ENCODE measurements at places on chromosomes 13 and 19.

- no peak for DNase-seq
Observed at GRCh38 chr13:48110931-48111721, 16.2 kb upstream of the MED4 start.

- no peak for DNase-seq
Observed at GRCh38 chr13:23765531-23765930, 123.7 kb downstream of the MIPEP start.

DNA sequence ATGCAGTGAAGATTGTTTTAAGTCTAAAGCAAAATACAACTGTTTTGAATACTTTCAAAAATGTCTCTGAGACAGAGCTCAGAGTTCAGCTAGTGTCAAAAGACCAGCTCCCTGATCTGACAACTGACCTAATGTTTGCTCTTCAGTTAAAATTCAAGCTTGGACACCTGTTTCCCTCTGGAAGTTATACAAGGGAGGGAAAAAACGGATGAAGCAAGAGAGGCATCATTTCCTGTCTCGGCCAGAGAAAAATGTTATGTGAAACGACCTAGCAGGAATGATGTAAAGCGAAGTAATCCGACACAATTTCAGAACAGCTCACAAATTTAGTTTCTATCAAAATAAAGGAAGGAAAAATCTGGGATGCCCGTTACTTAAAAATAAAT lies 59.4 kb downstream of the ZAR1L start:
- DNase-seq = no peak

DNA sequence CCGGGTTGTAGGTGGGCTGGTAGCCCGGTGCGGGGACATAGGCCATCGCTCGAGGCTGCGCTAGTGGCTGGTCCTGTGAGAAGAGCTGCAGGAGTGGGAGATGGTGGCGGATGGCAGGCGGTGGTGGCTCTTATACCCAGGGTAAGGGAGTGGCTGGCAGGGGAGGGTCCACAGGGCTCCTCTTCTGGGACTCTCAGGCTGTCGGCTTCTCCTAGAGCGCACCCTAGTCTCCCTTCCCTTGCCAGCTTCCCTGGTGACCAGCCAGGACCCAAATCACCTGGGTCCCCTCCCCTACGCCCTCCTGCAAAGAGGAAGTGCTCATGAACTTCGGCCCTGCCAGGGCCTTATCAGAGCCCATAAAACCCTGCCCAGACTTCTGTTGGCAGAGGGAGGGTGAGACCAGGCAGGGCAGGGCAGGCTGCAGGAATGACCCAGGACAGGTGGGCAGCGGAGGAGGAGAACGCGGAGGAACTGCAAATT lies at the start of gene LGALS4:
LGALS4 (minus strand) TSS at position 105 of the 480 bp plus-strand sequence; CDS start at position 46, 59 bp downstream.
- DNase-seq = no peak

- DNase-seq = peak; percentile 84
Observed at GRCh38 chr19:37594982-37595382, 306 bp downstream of the ZNF540 start.

DNA sequence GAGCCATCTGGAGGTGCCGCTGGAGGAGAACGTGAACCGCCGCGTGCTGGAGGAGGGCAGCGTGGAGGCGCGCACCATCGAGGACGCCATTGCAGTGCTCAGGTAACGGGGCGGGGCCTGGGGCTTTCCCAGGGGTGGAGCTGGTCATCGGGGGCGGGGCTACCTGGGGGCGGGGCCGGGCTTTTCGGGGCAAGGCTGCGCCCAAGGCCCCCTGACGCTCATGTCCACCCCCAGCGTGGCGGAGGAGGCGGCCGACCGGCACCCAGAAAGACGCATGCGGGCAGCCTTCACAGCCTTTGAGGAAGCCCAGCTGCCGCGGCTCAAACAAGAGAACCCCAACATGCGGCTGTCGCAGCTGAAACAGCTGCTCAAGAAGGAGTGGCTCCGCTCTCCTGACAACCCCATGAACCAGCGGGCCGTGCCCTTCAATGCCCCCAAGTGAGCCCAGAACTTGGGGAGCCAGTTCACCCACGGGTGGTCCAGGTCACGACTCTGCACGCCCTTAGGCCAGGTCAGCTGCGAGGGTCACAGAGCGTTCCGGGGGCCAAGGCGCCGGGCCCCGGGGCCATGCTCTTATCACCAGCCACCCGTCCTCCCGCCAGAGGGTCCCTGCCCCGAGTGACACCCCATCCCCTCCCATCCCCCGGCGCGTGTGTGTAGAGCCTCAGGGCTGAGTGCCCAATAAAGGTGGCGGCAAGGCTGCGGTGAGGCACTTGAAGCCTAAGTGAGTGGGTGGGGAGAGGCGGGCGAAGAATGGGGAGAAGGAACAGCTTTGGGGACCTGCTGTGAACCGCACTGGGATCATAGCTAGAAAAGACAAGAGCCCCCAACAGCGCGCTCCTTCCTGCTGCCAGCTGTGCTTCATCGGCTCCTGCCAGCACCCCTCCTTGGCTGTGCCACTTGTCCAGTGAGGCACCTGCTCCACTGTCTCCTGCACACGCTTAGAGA lies 10.7 kb downstream of the CCDC124 start:
- no peak for DNase-seq

GRCh38 chr13:46726347-46726746 lies 70.6 kb downstream of the ESD start:
- no peak for DNase-seq

- DNase-seq = no peak
Observed at GRCh38 chr13:78370231-78370630, 233.1 kb downstream of the POU4F1 start.

DNA sequence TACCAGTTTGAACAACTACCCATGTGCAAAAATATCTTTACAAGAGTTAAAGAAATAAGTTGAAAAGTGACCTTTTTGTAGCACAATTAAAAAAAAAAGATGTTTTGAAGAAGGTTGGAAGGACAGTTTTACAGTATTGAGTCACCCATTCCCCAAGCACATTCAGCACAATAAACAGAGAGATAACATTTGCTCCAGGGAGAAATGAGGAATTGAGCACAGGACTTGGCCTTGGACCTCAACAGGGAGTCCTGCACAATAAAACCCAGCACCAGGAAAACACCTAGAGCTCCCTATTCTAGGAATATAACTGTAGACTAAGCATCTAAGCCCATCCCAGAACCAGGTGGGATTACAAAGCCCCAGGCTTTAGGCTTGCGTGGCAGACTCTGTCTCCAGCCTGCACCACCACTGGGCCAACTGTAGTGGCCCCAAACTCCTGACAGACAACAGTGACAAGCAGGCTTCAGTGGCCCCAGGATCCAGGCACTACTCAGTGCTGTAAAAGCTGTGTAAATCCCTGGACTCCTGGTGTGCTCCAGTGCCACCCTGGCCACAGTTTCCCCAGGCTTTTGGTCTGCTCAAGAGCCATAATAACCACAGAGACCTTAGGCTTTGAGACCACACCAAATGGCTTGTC lies 857.2 kb downstream of the SLITRK1 start:
- DNase-seq = no peak

- DNase-seq = no peak
Observed at GRCh38 chr19:19142347-19142746, 4.1 kb upstream of the TMEM161A start.

GRCh38 chr19:58584498-58585441 lies 11.6 kb upstream of the MZF1 start:
- DNase-seq = no peak

DNA sequence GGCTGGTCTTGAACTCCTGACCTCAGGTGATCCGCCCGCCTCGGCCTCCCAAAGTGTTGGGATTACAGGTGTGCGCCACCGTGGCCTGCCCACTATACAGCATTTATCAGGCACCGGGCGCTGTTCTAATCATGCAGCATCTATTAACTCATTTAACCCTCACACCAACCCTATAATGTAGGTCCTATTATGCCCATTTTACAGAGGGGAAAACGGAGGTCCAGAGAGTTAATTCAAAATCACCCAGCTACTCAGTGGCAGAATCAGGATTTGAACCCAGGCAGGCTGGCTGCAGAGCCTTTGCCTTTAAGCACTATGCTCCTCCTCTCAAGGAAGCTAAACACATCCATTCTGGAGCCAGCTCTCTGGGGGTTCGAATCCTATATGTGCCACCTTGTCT lies 54.3 kb downstream of the MAP4K1 start:
- DNase-seq = no peak

GRCh38 chr13:20953245-20953931 lies 50.8 kb upstream of the XPO4 start:
- no peak for DNase-seq

GRCh38 chr19:53960886-53961285 lies 1.9 kb upstream of the CACNG8 start:
- no peak for DNase-seq

DNA sequence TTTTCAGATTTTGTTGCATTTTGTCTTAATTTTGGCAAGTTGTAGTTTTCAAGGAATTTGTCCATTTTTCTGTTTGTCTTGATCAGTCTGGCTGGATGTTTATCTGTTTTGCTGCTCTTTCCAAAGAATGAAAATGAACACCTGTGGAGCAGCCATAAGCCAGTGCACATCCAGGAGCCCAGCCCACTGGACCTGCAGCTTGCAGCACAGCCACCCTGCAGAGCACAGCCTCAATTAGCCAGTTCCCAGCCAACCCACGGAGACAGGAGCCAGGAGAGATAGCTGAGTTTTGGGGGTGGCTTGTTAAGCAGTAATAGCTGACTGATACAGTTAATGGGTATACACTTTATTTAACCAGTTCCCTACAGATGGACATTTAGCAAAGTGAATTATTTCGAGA lies 38.0 kb upstream of the URI1 start:
- DNase-seq = no peak

DNA sequence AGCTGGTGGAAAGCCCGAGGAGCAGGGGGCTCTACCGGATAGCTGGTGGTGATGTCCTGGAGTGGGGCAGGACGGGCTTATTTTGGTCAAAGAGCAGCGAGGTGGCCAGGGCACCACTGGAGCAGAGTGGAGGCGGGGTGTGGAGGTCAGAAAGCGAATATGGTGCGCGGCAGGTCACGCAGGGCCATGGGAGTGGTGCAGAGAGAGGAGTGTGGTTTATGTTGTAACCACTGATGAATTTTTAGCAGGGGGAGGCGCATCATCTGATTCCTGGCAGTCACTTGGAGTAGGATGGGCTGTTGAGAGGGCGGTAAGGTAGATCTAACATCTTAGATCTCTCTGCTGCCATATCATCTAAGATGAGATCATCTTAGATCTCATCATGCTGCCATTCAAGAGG lies 1.4 kb upstream of the ZNF414 start:
- no peak for DNase-seq

DNA sequence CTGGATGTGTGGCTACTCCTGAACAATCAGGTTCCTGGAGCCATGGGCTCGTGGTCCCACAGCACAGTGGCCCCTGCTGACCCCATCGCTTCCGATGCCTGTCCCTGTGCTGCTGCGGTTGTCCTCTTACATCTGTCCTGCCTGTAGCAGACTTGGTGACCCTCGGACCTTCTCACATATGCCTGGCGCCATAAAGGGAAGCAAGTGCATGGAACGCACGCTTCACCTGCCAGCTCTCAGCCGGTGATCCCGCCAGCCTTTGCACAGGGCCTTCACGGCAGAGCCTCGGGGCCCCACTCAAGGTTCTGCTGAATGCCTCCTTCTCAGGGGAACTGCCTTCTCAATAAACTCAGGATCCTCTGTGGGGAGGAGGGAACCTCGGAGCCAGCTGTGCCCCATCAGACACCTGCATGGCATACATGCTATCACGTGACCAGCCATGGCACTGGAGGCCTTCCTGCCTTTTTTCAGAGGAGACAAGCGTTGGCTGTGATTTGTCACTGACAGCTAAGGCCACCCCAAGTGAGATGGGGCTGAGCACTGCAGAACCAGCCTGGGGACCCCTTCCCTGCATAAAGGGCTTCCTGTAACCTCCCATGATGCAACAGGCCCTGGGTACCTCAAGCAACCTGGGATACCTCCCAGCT lies 24.3 kb downstream of the PEPD start:
- no peak for DNase-seq

DNA sequence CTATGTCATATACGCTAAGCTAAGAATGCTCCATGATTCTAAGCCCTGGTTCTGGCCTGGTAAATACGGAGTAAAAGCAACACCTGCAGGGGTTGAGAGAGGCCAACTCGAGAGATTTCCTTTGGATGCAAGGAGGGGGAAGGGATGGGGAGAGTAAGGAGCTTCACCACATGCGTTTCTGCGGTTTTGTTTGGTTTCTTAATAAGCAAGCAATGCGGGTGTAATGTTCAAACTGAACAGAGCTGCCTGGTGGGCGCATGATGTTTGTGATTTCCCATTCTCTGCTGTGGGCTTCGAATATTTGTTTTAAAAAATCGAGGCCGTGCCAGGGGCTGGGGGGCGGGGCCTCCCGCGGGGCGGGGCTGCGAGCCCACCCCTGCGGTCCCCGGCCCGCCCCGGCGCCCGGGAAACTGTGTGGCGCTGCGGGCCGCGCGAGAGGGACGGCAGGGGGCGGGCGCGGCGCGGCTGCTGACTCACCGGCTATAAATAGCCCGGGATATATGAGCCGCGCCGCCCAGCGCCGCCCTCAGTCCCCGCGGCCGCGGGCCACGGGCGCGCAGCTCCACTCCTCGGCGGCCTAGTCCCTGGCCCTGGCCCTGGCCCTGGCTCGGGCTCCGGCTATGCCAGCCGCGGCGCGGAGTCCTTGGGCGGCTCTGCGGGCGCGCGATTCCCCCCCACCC lies 5.1 kb downstream of the BBC3 start:
- peak; percentile 84 for DNase-seq

GRCh38 chr19:920051-920864 lies 3.1 kb downstream of the KISS1R start:
- no peak for DNase-seq

DNA sequence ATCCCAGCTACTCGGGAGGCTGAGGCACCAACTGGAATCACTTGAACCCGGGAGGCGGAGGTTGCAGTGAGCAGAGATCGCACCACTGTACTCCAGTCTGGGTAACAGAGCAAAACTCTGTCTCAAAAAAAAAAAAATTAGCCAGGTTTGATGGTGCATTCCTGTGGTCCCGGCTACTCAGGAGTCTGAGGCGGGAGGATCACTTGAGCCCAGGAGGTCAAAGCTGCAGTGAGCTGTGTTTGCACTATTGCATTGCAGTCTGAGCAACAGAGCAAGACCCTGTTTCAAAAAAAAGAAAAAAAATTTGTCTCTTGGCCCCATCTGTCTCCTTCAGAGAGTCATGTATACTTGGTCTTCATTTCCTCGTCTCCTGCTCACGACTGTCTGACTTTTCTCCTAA lies 1.6 kb downstream of the CCDC97 start:
- DNase-seq = no peak

GRCh38 chr13:47976325-47976724 lies 24.7 kb downstream of the SUCLA2 start:
- DNase-seq = no peak

GRCh38 chr19:3838661-3839060 lies 30.2 kb downstream of the ZFR2 start:
- DNase-seq = no peak

- peak; percentile 53 for DNase-seq
Observed at GRCh38 chr13:108957369-108958012, 328.1 kb downstream of the MYO16 start.

GRCh38 chr13:23630349-23631093 lies 60.3 kb downstream of the TNFRSF19 start:
- DNase-seq = no peak

GRCh38 chr13:46562152-46562551 lies 9.2 kb downstream of the LRCH1 start:
- DNase-seq = no peak

DNA sequence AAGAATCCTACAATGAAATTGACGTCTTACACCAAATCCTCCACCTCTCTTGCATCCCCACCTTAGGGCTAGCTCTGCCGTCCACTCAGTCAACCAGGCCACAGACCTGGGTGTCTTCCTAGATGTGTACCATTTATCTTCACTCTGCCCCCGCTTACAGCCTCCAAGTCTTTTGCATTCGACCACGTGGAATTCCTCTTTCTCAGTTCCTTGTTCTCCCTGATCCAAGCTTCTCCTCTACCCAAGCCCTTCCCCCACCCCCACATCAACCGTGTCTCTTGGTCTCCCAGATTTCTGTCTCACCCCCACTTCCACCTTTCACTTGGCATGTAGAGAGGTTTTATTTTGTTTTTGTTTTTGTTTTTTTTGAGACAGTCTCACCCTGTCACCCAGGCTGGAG lies 1.2 kb upstream of the DMWD start:
- DNase-seq = no peak

All from RKO (cell line).